Immature natural killer cell (primary cell): ENCODE measurements at places on chromosomes 2 and 18. TPM values are rescaled to one million over a fixed set of nuclear protein-coding genes. Genes with fewer than 3 reads are reported as not detected.

DNA sequence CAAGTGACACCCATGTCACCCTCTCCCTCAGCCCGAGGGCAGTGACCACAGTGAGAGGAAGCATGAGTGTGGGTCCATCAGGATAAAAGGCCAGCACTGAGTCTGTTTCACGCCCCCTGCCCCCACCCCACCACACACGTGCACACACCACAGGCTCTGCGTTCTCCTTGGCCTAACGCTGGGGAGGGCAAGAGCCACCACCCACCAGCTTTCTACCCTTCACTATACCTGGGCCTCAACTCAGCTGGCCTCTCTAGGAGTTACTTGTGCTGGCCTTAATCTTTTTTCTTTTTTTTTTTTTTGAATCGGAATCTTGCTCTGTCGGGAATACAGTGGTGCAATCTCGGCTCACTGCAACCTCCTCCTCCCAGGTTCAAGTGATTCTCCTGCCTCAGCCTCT lies 140.5 kb downstream of the ZFP36L2 start:
- no peak for DNase-seq
- H3K36me3 ChIP-seq = no peaks in the 10 kb centered on the region
- H3K4me1 ChIP-seq = peaks cover 38% of the 10 kb centered on the region
- peak overlapping the region; percentile 22 for H3K27ac ChIP-seq
- no peak overlapping the region for H3K4me3 ChIP-seq

- H3K4me3 ChIP-seq = no peak overlapping the region
- H3K27me3 ChIP-seq = peaks cover 13% of the 10 kb centered on the region
- no peak overlapping the region for H3K27ac ChIP-seq
- DNase-seq = no peak
These were observed 12.5 kb downstream of the RASGRP3 start for GRCh38 chr2:33488715-33489540.

DNA sequence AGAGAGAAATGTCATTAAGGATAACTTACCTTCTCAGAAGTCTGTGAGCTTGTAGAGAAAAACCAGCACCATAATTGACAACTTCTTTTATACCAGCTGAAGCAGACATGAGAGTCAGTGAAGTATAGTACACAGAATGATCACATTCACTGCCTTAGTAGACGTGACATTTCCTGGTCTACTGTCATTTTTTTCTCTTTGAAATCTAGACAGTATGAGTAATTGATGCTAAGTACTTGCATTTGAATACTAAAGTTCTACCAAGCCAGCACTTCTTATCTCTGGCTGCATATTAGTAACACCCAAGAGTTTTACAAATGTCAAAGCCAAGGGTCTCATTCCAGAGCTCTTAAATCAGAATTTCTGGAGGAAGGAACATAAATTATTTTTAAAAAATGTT lies 25.4 kb upstream of the ACADL start:
- H3K27me3 ChIP-seq = peaks cover 3% of the 10 kb centered on the region
- H3K36me3 ChIP-seq = no peaks in the 10 kb centered on the region
- no peak for DNase-seq
- H3K4me3 ChIP-seq = no peak overlapping the region
- no peak overlapping the region for H3K27ac ChIP-seq

DNA sequence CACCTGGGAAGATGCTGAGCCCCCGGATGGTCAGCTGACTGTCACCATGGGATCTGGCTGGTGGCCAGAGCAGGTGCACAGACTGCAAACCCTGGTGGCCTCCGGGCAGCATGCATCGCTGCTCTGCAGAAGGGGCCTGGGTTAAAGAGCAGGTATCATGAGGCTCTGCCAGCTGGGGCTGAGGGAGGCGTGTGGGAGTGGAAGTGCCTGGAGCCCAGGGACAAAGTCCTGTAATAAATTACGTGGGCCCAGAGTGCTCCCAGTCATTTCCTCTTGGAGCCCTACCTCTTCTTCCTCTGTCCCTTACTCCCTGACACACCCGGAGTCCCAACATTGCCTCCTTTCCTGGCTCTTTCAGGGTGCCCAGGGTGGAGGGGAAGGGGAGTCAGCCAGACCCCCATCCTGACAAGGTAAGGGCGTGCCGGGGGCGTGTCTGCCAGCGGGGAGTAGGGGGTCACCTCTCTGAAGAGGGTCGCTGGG lies at the start of gene MYO7B:
Gene MYO7B (plus strand): TSS at position 262 of the 480 bp plus-strand sequence. CDS start 24,040 bp downstream, outside the sequence.
- peaks cover 3% of the 10 kb centered on the region for H3K27me3 ChIP-seq
- no peak within 1 kb of the TSS for H3K4me3 ChIP-seq
- H3K4me1 ChIP-seq = no peaks in the 10 kb centered on the region
- no peak for DNase-seq
- no peaks in the 10 kb centered on the region for H3K36me3 ChIP-seq

- no peaks in the 10 kb centered on the region for H3K36me3 ChIP-seq
- no peak overlapping the region for H3K4me3 ChIP-seq
- no peaks in the 10 kb centered on the region for H3K4me1 ChIP-seq
- H3K27me3 ChIP-seq = peaks cover 1% of the 10 kb centered on the region
These were observed 828.4 kb upstream of the VRK2 start for GRCh38 chr2:57218206-57218605.

- H3K27ac ChIP-seq = no peak overlapping the region
- peaks cover under 1% of the 10 kb centered on the region for H3K36me3 ChIP-seq
- no peak overlapping the region for H3K4me3 ChIP-seq
- H3K27me3 ChIP-seq = peaks cover 2% of the 10 kb centered on the region
- DNase-seq = no peak
- H3K4me1 ChIP-seq = no peaks in the 10 kb centered on the region
These were observed 47.4 kb upstream of the KIDINS220 start for GRCh38 chr2:8884812-8885211.

- DNase-seq = no peak
- H3K27ac ChIP-seq = peak overlapping the region; percentile 91
- H3K36me3 ChIP-seq = peaks cover 4% of the 10 kb centered on the region
- peaks cover 26% of the 10 kb centered on the region for H3K4me1 ChIP-seq
- peaks cover 7% of the 10 kb centered on the region for H3K27me3 ChIP-seq
These were observed 984 bp upstream of the MSH2 start for GRCh38 chr2:47401789-47402554.

The EML6 gene
- 0.02 TPM for polyA plus RNA-seq

GRCh38 chr2:15298770-15299169 lies 262.4 kb downstream of the NBAS start:
- no peak for DNase-seq
- H3K4me3 ChIP-seq = no peak overlapping the region
- H3K36me3 ChIP-seq = peaks cover 46% of the 10 kb centered on the region
- H3K4me1 ChIP-seq = peaks cover 5% of the 10 kb centered on the region
- H3K27me3 ChIP-seq = no peaks in the 10 kb centered on the region

The UGT1A5 gene
- not detected for polyA plus RNA-seq

The SERPINB10 gene
- not detected for polyA plus RNA-seq

DNA sequence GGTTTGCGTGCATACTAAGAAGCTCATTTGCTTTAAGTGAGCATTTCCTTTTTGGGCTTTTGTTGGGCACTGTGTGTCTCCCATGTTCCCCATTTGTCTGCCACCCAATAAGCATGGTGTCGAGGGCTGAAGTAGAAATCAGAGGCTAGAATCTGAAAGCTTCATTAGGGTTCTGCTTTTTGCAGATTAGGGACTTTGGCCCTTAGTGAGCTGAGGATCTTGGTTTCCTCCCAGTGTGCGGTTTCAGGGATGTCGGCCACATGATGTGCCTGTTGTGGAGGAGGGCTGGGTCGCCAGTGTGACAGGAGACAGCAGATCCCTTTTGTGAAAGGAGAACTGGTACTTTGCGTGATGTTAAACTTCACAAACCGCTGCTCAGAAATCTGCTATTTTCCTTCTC lies 41.1 kb downstream of the PLEKHB2 start:
- DNase-seq = no peak
- peaks cover 2% of the 10 kb centered on the region for H3K4me1 ChIP-seq
- H3K27me3 ChIP-seq = no peaks in the 10 kb centered on the region
- H3K4me3 ChIP-seq = no peak overlapping the region
- H3K27ac ChIP-seq = no peak overlapping the region
- peaks cover 12% of the 10 kb centered on the region for H3K36me3 ChIP-seq

DNA sequence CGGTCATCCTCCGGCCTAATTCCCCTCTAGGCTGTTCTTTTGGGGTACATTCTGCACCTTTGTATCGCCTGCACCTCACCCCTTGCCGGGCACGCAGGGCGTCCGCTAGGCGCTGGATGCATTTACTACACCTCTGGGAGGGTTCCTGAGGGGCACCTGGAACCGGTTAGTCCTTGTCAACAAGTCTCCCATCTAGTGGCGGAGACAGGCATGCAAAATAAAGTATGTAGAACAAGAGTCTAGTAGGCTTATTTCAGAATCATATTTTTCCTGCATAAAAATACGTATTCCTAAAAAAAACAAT lies 705 bp upstream of the TEX261 start:
- peaks cover 6% of the 10 kb centered on the region for H3K27me3 ChIP-seq
- H3K27ac ChIP-seq = peak overlapping the region; percentile 75
- H3K4me1 ChIP-seq = peaks cover 33% of the 10 kb centered on the region
- DNase-seq = peak; percentile 41
- peaks cover 4% of the 10 kb centered on the region for H3K36me3 ChIP-seq

GRCh38 chr2:120352696-120353590 lies 7.0 kb downstream of the INHBB start:
- H3K36me3 ChIP-seq = no peaks in the 10 kb centered on the region
- no peak for DNase-seq

The NGEF gene
- not detected for polyA plus RNA-seq

The CD8B gene
- 21.0 TPM for polyA plus RNA-seq

DNA sequence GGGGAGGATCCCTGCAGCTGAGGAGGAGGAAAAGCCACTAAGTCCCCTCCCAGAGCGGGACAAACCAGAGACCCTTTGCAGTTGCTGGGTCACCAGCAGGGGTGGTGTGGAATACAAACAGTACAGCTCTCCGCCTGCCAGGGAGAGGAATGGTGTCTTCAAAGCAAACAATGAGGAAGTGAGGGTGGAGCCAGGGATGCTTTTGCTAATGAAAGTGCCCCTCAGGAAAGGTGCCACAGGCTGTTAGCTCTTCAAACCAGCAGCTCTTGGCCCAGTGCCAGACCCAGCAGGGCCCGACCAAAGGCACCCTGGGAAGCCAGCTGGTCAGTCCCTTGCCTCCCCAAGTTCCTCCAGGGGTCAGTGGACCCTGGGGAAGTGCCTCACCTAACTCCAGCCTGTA lies 102.8 kb downstream of the HIBCH start:
- H3K27me3 ChIP-seq = peaks cover 3% of the 10 kb centered on the region
- peaks cover 11% of the 10 kb centered on the region for H3K36me3 ChIP-seq
- no peak overlapping the region for H3K27ac ChIP-seq
- peaks cover 24% of the 10 kb centered on the region for H3K4me1 ChIP-seq

The NOTO gene
- not detected for polyA plus RNA-seq

The EMILIN1 gene
- polyA plus RNA-seq = 1.3 TPM
